ENCODE measurements at places on chromosomes 3 and 15.

GRCh38 chr3:56192001-56192400 lies 276.3 kb downstream of the ERC2 start:
- DNase-seq, result no peak

- DNase-seq, result no peak
Observed at GRCh38 chr3:186511245-186511644, 32.9 kb downstream of the CRYGS start.

- no peak for DNase-seq
Observed at GRCh38 chr3:102329561-102329960, 105.3 kb upstream of the ZPLD1 start.

- DNase-seq, result no peak
Observed at GRCh38 chr3:184322731-184323487, 8.5 kb downstream of the EIF4G1 start.

DNA sequence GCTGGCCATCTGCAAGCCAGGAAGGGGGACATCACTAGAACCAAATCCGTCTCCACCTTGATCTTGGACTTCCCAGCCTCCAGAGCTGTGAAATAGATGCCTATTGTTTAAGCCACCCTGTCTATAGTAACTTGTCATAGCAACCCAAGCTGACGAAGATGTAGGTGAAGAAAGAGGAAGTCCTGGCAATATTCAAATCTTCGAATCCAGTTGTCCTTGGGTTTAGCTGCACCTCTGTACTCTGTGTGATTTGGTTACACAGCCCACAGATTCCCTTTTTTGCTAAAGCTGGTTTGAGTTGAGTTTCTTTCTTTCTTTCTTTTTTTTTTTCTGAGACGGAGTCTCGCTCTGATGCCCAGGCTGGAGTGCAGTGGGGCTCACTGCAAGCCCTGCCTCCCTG lies 68.0 kb upstream of the XCR1 start:
- DNase-seq, result no peak

DNA sequence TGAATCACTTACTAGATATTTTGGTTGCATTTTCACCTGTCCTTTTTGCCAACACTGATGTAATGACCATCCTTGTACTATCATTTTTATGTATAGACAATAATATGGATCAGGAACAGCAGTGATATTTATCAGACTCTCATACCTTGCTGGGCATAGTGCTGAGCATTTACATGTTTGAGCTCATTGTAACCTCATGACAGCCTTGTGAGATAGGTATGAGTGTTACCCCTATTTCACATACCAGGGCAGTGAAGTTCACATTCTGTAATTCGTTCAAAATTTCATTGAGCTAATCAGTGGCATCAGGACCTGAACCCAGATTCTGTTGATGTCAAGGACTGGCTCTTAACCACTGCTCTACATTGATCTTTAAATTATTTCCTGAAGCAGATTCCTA lies 221.5 kb upstream of the TBL1XR1 start:
- DNase-seq, result no peak

- peak; percentile 82 for DNase-seq
Observed at GRCh38 chr15:48925714-48926223, 38.0 kb downstream of the SHC4 start.

GRCh38 chr15:39963786-39964185 lies 29.9 kb downstream of the EIF2AK4 start:
- DNase-seq, result no peak

DNA sequence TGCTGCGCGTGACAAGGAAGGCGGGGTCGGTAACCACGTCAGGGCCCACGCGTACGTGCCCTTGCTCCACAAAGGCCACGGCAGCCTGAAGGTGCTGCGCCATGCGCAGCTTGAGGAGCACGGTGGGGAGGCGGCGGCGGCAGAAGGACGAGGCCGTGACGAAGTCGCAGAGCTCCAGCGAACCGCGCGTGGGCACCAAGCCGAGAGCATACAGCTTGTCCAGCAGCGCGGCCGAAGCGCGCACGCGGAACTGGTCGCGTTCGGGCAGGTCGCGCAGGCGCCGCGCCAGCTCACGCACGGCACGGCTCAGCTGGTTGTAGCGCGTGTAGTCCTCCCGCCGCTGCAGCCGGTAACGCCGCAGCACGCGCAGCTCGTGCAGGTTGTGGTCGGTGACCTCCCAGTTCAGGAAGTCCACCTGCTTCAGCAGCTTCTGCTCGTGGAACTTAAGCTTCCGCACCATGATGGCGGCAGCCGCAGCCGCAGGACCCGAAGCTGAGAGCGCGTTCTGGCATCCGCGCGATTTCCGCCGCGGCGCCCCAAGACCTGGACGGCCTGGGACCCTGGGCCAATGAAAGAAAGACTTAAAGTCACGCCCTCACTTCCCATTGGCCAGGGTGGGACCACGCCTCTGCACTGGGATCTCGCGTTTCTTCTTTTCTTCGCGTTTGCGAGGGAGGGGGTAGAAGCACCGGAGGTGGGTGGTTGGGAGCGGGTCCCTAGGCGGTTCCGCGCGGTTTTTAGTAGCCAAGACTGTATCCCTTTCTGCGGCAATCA lies at the start of gene IMP3:
Gene IMP3, minus strand, starts transcription at position 516 of the 774 bp plus-strand sequence. Its CDS starts 56 bp downstream, at position 460.
- peak; percentile 83 for DNase-seq

GRCh38 chr3:61420136-61420759 lies 141.1 kb upstream of the PTPRG start:
- DNase-seq, result no peak

- no peak for DNase-seq
Observed at GRCh38 chr15:81785181-81785580, 260.6 kb downstream of the MEX3B start.

GRCh38 chr3:107894998-107895397 lies 195.8 kb downstream of the CD47 start:
- DNase-seq, result no peak

DNA sequence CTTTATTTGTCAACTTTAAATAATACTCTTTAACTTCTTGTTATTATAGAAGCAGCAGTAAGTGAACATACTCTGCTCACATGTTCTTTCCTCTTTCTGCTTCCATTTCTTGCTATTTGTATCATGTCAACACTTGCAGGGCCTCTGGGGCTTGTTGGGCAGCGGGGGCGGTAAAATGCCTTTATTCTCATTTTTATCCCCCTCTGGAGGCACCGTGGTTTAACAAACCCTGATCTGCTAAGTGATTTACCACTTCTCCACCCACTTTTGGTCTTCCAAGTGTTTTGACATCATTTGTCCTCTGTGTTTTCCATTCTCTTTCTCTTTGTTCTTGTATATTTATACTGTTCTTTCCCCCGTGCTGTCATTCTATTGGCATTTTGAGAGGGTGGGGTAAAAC lies 33.9 kb downstream of the SCN10A start:
- DNase-seq, result no peak

DNA sequence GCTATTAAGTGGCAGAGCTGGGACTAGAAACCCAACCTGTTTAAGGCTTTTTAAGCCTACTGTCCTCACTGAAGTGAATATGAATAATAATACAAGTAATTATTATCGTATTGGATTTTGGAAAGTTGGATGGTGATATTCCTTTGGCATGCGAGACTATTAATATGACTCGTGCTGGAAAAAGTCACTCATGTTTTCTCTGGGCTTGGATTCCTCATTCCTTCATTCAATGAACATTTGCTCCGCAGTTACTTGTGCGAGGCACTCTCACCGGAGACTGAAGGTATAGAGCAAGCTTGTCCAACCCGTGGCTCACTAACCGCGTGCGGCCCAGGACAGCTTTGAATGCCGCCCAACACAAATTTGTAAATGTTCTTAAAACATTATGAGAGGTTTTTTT lies 694 bp downstream of the PLAAT1 start:
- no peak for DNase-seq

GRCh38 chr3:98903705-98904481 lies 2.4 kb upstream of the DCBLD2 start:
- DNase-seq, result no peak

- no peak for DNase-seq
Observed at GRCh38 chr15:73385205-73385604, 16.4 kb upstream of the HCN4 start.

All from non-pigmented ciliary epithelial cell (primary cell).